ENCODE measurements at places on chromosomes 12 and 14.

GRCh38 chr14:81582420-81582819, 48.8 kb upstream of the SEL1L start:
- DNase-seq: no peak

- no peak for DNase-seq
These were observed 473.8 kb downstream of the RAD51B start for GRCh38 chr14:68293404-68293803.

GRCh38 chr12:86669010-86669409, 412.8 kb upstream of the MGAT4C start:
- DNase-seq: no peak

DNA sequence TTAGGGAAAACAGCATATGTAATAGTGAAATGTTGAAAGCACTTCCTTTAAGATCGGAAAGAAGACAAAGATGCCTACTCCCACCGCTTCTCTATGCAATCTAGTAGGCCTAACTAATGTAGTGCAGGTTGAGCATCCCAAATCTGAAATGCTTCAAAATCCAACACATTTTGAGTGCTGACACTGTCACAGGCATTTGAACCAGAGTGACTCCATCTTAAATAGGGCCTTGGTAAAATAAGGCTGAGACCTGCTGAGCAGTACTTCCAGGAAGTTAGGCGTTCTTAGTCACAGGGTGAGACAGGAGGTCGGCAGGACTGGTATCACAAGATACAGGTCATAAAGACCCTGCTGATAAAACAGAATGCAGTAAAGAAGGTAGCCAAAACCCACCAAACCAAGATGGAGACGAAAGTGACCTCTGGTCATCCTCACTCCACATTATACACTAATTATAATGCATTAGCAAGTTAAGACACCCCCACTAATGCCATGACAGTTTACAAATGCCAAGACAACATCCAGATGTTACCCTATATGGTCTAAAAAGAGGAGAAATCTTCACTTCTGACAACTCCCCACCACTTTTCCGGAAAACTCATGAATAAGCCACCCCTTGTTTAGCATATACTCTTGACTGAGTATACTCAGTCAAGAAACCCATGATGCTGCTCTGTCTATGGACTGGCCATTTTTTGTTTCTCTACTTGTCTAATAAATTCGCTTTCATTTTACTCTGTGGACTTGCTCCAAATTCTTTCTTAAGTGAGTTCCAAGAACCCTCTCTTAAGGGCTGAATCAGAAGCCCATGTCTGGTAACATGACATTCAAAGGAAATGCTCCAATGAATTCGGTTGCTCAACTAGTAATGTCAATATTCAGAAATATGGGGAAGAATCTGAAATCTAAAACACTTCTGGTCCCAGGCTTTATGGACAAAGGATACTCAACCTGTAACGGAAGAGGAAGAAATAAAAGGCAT, 47.1 kb upstream of the MTERF2 start:
- DNase-seq: no peak

- DNase-seq: no peak
These were observed 58.5 kb upstream of the OSBPL8 start for GRCh38 chr12:76618031-76618430.

DNA sequence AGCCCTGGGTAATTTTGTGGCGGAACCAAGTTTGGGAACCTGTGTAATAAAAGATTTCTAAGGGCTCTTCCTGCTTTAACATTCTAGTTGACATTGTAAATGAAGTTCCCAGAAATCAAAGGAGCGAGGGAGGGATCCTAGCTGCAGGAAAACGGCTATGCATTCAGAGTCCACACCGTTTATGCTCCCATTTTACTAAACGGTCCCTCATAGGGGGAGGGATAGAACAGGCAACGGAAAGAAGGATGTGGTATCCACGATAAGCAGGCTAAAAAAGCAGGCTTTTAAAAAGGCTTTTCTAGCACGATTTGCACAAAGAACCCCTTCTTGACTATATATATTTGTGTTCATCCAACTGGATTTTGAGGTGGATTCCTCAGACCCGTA, 559 bp downstream of the SYNJ2BP start:
- no peak for DNase-seq

DNA sequence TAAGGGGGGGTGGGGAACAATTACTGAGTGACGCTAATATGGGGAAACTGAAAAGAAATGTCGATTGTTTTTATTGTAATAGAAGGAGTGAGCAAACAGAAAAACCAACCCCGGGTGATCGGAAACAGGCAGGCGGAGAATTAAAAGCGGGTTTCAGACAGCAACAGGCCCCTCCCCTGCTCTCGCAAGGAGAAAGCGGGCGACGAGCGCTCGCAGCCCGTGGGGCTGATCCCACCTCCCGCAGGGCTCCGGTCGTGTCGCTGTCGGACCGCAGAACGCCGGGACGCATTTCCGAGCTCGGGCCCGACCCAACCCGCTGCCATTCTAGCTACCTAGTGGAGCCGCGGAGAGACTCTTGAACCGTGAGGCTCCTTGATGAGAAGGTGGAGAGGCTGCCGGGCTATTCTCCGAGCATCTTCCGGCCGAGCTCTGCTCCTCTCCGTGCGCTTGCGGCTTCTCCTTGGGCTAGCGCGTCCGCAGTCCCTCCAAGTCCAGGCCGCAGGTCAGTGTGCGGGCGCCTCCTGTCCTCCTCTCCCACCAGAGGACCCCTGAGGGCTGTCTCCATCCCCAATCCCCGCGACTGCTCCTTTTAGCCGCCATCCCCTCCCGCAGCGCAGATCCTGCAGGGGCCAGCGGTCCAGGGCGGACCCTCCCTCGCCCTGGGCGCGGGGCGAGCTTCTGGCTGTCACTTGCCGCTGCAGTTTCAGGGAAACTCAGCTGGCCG, 4.1 kb upstream of the PAX9 start:
- DNase-seq: no peak

DNA sequence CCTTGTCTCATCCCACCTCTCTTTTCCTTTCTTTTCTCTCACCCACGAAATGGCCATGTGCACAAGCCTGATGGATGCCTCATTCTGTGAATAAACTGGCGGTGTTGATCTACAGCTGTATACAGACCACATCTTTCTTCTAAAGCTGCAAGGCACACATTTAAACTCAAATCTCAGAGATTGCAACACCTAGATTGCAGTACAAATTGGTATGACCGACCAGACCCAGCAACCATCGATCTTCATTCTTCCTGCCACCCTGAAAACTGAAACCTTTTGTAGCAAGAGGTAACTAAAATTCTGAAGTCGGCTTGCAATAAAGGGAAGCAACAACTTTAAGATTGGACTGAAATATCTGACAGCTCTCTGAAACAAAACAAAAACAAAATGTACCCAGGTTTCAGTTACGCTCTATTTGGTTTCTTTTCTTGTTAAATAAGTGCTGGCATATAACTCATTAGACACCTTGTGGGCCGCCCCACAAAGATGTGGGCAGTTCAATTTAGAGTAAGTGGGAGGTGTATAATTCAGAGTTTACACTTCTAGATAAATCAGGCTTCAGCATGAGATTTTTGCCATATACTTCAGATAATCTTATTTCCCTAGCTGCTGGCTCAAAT, 390.0 kb upstream of the NOVA1 start:
- no peak for DNase-seq

- DNase-seq: no peak
These were observed 47.2 kb upstream of the CTDSP2 start for GRCh38 chr12:57893431-57894353.

- DNase-seq: no peak
These were observed 259.0 kb downstream of the EGLN3 start for GRCh38 chr14:33691907-33692306.
